ENCODE measurements at places on chromosomes 6 and 20. TPM values are rescaled to one million over a fixed set of nuclear protein-coding genes. Genes with fewer than 3 reads are reported as not detected.

GRCh38 chr6:28480253-28480932 is 35.2 kb downstream of the GPX6 start:
- H3K4me3 ChIP-seq: no peak overlapping the region
- H3K27ac ChIP-seq: no peak overlapping the region
- DNase-seq: no peak
- H3K36me3 ChIP-seq: no peaks in the 10 kb centered on the region

DNA sequence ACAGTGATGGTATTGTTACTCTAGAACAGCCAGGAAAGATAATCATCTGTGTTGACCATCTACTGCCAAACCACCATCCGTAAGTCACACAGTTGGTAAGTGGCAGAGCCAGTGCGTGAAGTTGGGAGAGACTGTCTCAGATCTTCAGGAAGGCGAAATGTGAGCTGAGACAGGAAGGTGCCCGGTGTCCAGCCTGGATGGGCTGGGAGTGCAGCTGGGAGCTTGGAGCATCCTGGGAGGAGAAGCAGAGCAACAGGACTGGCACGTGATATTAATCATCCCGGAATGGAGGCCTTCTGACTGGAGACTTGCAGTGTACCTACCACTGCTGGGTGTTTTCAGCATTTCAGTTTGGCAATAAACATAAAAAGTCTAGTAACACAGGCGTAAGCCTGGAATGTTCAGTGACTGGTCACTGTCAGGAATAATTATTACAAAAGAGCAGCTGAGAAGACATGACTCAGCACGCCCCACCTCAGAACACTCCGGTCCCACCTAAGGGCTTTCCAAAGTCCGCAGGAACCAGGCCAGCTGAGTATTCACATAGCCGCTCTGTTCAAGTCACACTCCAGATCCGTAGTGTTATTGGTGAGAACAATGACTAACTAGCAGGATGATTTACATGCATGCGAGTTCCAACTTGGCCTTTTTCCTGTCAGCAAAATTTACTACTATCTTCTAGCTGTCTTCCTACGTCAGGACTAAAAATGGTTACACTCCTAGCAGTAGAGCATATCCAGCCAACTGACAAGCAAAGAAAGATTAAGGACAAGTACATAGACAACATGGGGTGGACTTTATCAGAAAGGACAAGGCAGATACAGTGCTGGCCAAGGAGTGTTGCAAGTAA is 45.1 kb upstream of the PNRC1 start:
- DNase-seq: no peak
- no peak overlapping the region for H3K27ac ChIP-seq
- H3K27me3 ChIP-seq: no peaks in the 10 kb centered on the region
- H3K36me3 ChIP-seq: no peaks in the 10 kb centered on the region
- peaks cover 8% of the 10 kb centered on the region for H3K4me1 ChIP-seq

- no peak overlapping the region for H3K27ac ChIP-seq
- H3K4me1 ChIP-seq: no peaks in the 10 kb centered on the region
- no peaks in the 10 kb centered on the region for H3K27me3 ChIP-seq
- no peak for DNase-seq
Measured at GRCh38 chr6:126198631-126199030, 141.3 kb upstream of the CENPW start.

- H3K27ac ChIP-seq: no peak overlapping the region
- peaks cover 2% of the 10 kb centered on the region for H3K27me3 ChIP-seq
- no peak for DNase-seq
- H3K36me3 ChIP-seq: no peaks in the 10 kb centered on the region
- H3K4me1 ChIP-seq: peaks cover 22% of the 10 kb centered on the region
Measured at GRCh38 chr20:57481281-57481711, 43.6 kb downstream of the CTCFL start.

Gene PBOV1
- total RNA-seq: not detected

Gene PRRT1
- total RNA-seq: 3.1 TPM

Gene BICRAL
- 6.2 TPM for total RNA-seq
